ENCODE measurements at places on chromosomes 13 and 19.

GRCh38 chr13:39362652-39363381, 240.2 kb downstream of the LHFPL6 start:
- DNase-seq = no peak

- DNase-seq = no peak
Measured at GRCh38 chr19:32519023-32519422, 62.0 kb upstream of the PDCD5 start.

GRCh38 chr13:112963641-112964040, 5.4 kb upstream of the MCF2L start:
- no peak for DNase-seq

DNA sequence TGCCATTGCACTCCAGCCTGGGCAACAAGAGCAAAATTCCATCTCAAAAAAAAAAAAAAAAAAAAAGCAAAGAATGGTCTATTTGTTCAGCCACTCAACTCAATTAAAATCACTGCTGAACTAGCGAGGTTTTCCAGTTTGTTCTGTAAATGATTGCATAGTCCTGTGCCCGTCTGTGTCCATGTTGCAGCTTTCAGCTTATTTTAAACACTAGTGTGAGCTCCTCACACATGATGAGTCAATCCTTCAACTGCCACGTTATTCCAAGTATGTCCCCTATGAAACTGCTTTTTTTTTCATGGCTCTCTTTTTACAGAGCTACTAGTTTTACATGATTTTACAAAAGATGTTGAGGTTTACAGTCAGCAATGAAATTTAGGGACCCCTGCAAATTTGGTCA, 12.2 kb downstream of the SUGP2 start:
- no peak for DNase-seq

DNA sequence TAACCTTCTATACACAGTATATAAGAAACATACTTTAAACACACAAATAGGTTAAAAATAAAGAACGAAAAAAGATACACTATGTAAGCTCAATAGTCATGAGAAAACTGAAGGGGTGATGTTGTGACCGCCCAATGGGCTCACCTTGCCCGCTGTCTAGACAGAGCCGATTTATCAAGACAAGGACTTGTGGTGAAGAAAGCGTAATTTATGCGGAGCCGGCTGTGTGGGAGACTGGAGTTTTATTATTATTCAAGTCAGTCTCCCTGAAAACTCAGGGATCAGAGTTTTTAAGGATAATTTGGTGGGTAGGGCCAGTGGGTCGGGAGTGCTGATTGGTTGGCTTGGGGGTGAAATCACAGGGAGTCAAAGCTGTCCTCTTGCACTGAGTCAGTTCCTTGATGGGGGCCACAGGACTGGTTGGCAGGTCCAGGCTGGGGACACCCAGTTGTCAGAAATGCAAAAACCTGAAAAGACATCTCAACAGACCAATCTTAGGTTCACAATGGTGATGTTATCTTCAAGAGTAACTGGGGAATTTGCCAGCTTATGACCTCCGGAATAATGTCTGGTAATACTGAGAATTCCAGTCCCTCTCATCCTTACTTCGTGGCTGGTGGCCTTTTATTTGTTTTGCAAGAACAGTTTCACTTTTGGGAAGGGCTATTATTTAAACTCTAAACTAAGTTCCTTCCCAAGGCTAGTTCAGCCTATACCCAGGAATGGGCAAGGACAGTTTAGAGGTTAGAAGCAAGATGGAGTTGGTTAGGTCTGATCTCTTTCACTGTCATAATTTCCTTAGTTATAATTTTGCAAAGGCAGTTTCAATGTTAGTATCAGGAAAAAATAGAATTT, 96.6 kb downstream of the UBL3 start:
- DNase-seq = no peak

GRCh38 chr19:524062-524674, 7.4 kb upstream of the CDC34 start:
- DNase-seq = no peak

DNA sequence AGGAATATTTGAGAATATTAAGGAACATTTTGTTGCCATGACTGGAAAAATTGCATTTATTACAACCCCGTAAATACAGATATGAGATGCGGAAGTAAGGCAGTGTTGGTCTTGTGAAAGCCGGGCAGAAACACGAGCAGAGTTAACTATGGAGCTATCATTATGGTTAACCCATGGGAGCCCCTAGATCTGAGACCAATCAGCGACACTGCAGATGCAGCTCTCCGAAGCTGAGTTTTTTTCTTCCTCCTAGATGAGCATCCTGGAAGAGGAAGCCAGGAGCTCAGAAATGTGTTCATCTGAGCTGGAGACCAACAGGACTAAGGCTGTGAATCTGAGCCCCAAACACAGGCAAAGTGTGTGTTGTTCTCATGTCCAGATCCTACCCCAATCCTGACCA, 123.0 kb upstream of the KL start:
- no peak for DNase-seq

DNA sequence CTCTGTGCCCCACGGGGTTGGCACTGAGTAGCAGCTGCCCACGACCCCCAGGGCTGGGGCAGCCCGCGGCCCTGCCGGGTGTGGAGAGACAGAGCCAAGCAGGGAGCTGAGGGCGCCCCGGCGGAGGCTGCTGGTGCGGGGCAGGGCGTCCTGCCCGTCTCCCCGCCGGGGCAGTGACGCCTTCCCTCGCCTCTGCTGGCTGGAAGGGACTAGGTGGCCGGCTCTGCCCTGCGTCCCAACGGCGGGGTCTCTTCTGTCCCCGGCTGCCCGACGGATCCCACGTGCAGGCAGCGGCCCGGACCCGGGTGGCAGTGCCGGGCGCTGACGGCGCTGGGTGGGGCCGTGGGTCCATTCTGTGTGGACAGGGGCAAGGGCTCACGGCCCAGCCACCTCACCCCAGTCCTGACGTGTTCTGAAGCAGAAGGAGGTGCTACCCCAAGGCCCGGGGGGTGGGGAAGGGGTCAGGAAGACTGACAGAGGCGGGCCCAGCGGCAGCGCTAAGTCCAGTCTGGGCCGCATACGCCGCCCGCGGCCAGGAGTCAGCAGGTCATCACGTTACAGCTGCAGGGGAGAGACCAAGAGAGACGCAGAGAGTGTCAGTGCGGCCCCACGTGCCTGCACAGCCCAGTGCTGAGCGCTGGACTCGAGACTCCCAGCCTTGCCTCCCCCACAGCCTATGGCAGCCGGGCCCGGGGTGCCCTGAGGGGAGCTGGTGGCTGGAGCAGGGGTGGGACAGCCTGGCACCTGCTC, 15.1 kb upstream of the PLPP2 start:
- DNase-seq = no peak

- DNase-seq = no peak
Measured at GRCh38 chr19:38475176-38475575, 41.7 kb downstream of the RYR1 start.

DNA sequence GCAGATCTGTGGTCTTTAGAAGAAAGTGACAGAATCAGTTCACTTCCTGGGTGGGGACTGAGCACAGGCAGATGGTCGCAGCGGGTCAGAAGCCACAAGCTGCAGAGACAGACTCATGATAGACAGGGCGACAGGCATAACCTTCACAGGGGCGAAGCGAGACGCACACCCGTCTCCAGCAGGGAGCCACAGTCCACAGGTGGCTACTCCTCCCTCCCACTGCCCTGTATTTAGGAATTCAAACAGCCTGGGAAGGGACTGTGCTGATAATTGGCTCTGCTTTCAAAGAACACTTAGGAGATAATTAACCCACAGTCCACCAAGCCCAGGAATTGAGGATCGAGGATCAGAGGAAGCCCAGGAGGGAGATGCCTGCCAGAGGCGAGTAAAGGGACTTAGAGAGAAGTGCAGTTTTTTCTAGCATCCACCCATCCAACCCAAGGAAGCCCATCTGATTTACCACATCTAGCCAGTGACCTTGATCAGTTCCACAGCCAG, 23.2 kb downstream of the RFX2 start:
- DNase-seq = no peak
